ENCODE measurements at places on chromosomes 11 and 22. TPM values are rescaled to one million over a fixed set of nuclear protein-coding genes. Genes with fewer than 3 reads are reported as not detected.

- no peak for DNase-seq
These were observed 26.3 kb downstream of the PRCP start for GRCh38 chr11:82873919-82874333.

Gene DEPDC7
- 58.3 TPM for polyA plus RNA-seq

DNA sequence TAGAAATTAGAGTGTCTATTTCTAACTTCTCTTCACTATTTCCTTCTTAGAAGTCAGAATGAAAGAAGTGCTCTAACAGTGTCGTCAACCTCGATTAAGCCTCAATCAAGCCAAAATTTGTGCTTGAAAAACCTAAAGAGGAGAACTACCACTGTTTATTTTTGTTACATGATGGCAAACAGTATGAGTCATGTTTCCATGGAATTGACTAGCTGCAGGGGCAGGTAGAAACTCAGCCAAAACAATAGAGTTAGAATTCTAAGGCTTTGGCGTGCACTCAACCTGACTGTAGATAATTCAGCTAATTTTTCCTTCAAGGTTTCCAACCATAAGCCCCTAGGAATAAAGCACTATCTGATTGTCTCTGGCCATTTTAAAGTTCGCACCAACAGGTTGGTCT, 415.9 kb downstream of the ETS1 start:
- DNase-seq, result no peak

DNA sequence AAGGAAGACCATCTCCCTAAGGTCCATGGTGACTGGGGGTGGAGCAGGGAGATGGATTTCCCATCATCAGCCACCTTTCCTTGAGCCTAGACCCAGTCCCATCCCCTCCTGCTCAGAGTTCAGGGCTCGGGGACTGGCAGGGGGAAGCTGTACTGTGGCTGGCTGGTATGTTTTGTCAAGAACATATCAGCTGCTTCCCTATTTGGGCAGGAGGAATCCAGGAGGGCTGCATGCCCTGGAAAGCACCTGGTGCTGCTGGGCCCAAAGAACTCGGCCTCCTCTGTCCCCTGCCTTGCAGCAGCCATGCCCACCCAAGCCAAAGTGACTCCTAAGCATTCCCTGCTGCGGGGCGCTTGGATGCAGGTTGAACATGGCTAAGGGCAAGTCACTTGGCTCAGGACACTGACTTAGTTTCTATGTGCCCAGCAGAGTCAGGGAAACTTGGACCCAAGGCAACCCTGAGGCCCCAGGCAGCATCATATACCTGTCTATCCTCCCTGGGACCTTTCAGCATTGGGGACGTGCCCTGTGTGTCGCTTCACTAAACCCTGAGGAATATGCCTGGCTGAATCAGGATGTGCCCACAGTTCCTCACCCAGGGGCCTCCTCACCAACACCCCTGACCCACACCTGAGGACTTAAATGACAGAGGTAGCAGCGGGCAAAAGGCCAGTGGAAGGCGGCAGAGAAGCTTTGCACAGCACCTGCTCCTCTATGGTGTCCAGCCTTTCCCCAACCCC, 43.1 kb downstream of the BUD13 start:
- DNase-seq, result no peak

DNA sequence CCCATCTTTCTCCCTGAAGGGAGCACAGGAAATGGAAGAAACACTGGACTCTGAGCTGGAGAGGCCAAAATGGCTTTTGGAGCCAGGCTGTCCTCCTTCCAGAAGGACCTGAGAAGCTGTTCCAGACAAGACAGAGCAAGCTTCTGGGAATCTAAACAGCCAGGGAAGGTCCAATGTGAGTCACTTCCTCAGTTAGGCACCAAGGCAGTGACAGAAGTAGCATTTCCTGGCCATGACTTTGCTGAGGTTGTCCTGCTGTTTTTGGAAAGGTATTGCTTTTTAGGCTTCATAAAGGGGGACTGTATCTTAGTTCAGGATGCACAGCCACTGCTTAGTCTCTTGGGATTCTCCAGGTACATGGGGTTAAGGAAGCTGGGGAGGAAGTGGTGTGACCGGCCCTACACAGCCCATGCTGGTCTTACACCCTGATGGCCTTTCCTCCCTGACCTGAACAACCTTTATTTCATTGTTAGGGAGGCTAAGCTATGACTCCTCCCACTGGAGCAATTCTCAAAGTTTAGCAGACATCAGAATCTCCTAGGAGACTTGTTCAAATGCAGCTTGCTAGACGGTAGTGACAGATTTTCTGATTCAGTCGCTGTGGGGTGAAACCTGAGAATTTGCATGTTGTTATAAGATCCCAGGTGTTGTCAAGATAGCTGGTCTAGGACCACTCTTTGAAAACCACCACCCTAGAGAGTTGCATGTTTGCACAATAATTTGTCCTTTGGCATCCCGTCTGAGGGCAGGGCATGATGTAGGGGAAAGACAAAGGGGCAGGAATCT, 6.8 kb upstream of the INSC start:
- DNase-seq, result no peak

Gene ADM2
- 11.2 TPM for polyA plus RNA-seq

Measured in large intestine (tissue), 12 donors.